Right renal pelvis (tissue), 4 donors: ENCODE measurements at places on chromosomes 11 and 22. TPM values are rescaled to one million over a fixed set of nuclear protein-coding genes. Genes with fewer than 3 reads are reported as not detected.

APOL4 gene
- 8.7 TPM for polyA plus RNA-seq

DNA sequence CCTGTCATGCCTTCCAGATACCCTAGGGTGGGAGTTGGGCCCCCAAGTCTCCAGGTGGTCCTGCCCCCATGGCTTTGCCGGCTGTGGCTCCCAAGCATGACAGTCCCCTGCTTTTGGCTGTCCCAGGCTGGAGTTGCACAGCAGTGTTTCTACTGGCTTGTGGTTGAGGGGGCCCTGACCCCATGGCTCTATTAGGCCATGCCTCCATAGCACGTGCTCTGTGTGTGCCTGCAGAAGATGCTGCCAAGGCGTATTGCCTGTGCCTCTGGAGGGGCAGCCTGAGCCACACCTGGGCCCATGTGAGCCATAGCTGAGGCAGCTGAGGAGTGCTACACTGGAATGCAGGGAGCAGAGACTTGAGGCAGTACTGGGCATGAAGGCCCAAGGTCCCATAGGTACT lies 25.4 kb upstream of the CD81 start:
- no peak for DNase-seq

- no peak for DNase-seq
Measured at GRCh38 chr11:19829109-19829837, 116.6 kb downstream of the NAV2 start.

DNA sequence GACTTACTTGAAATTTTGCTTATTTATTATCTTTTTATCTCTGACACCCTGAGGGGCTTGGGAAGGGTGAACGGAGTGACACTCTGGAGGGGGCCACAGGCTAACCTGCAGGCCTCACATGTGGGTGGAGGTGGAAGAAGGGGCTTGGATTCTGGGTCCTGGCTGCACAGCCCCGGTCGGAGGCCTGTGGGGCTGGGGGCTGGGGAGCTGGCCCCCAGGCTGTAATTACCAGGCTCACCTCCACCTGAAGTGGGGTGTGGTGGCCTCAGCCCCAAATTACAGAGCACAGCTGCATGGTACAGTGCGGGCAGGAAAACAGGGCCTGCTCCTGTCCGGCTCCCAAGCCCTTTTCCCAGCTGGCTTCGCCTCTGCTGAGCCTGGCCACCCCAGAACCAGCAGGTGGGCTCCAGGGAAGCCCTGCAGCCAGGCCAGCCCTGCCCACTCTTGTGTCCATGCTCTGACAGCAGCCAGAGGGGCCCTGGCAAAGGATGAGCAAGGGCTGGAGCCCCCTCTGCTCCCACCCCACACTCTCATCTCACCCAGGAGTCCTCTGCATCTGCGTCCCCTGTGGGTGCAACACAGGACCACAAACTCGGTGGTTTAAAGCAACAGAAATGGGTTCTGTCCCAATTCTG lies 48.0 kb downstream of the IGF2 start:
- no peak for DNase-seq
